Effector CD4-positive, alpha-beta T cell (primary cell): ENCODE measurements at places on chromosomes 3 and 15.

DNA sequence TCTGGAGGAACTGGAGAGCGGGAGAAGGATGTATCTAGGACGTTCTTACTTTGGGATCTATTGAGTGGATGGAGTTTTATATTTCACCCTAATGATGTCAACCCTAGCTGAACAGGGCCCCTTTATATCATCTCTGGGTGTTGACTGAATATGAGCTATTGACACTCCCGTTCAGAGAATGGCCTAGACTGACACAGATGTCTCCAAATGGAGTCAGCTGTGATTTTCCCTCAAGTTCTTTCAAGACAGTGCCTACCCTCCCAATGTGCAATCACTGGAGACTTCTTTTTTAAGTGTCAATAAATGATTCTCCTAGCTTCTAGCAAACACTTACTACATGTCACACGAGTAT lies 63.8 kb downstream of the FRMD4B start:
- DNase-seq: no peak

GRCh38 chr3:28950614-28951013 lies 330.3 kb upstream of the RBMS3 start:
- no peak for DNase-seq

GRCh38 chr15:36401586-36401966 lies 177.8 kb upstream of the CDIN1 start:
- no peak for DNase-seq

- DNase-seq: no peak
Observed at GRCh38 chr3:100027321-100027720, 87.0 kb downstream of the FILIP1L start.

DNA sequence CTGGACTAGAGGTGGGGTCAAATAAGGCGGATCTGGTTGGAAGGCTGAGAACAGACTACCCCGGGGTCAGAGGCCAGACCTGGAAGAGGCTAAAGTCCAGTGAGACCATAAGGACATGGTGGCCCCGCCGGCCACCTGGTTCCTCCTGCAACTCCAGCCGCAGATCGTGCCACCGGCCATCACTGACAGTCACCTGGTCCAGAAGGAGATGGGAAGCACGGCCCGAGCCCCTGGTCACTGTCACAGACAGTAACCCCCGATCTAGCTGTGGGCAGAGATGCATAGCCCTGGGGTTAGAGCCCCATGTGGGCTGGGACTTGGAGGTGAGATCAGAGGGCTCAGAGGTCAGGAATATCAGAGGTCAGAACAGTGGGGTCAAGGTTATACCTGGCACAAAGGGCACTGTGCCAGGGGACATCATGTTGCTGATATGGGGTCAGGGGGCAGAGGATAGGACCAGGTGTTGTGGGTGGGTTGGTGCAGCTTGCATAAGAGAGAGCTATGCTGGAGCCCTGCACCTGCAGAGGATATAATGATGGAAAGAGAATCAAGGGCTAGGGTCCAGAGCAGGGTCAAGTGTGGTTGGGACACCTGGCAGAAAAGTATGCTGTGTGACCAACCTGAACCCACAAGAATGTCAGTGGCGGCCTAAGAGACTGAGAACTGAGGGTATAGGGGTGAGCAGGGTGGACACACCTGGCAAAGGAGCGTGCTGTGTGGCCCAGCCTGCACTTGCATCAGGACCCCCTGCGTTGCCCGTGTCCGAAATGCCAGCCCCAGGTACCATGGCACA lies 9.6 kb downstream of the CELSR3 start:
- DNase-seq: no peak

DNA sequence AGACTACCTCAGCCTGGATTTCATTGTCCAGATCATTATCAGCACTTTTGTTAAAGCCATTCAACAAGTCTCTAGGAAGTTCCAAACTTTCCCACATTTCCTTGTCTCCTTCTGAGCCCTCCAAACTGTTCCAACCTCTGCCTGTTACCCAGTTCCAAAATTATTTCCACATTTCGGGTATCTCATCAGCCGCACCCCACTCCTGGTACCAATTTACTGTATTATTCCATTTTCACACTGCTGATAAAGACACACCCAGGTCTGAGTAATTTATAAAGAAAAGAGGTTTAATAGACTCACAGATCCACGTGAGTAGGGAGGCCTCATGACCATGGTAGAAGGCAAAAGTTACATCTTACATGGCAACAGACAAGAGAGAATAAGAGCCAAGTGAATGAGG lies 1198.3 kb upstream of the ALCAM start:
- DNase-seq: no peak

DNA sequence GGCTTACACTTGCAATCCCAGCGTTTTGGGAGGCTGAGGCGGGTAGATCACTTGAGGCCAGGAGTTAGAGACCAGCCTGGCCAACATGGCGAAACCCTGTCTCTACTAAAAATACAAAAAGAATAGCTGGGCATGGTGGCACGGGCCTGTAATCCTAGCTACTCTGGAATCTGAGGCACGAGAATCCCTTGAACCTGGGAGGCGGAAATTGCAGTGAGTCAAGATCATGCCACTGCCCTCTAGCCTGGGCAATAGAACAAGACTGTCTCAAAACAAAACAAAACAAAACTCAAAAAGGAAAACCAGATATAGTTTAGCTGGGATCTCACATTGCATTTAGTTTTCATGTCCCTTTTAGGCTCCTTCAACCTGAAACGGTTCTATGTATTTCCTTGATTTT lies 2.9 kb upstream of the USP50 start:
- no peak for DNase-seq

- no peak for DNase-seq
Observed at GRCh38 chr3:25784971-25785370, 1.7 kb upstream of the NGLY1 start.

GRCh38 chr3:119120480-119120879 lies 25.5 kb upstream of the TEX55 start:
- no peak for DNase-seq

DNA sequence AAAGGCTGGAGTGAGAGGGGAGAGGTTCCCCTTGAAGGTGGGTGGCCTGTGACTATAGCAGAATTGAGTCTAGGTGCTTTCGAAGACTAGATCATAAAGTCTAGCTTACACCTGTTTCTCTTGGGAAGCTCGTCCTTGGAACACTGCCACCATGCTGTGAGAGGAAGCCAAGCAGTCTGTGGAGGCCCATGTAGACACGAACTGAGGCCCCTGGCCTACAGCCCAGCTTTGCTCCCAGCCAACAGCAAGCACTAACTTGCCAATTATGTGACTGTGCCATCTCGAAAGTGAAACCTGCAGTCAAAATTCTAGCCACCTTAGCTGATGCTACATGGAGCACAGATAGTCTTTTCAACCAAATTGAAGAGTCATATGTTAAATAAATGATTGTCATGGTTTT lies 190.5 kb upstream of the NECTIN3 start:
- DNase-seq: no peak

DNA sequence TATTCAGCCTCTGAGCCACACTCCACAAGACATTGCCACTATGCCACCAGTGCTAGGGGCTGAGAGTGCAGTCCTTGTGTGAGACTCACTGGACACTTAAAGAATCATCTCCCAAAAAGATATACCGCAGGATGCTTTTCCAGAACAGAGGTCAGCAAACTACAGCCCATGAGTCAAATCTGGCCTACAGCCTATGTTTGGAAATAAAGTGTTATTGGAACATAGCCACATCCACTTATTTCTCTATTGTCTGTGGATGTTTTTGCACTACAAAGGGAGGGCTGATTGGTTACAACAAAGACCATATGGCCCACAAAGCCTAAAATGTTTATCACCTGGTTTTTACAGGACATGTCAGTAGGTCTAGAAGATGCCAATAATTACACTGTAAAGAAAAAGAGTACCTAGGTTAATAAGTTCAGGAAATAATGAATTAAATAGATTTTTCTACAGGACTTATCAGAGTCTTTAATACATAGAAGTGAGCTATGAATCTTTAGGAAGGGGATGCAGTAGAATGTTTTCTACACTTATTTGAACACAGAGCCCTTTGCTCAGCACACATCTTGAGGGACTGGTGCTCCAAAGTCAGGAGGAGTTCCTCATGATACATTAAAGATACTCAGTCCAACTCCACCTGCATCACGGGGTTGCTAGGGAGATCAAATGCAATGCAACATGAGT lies 26.3 kb downstream of the SRGAP3 start:
- no peak for DNase-seq

DNA sequence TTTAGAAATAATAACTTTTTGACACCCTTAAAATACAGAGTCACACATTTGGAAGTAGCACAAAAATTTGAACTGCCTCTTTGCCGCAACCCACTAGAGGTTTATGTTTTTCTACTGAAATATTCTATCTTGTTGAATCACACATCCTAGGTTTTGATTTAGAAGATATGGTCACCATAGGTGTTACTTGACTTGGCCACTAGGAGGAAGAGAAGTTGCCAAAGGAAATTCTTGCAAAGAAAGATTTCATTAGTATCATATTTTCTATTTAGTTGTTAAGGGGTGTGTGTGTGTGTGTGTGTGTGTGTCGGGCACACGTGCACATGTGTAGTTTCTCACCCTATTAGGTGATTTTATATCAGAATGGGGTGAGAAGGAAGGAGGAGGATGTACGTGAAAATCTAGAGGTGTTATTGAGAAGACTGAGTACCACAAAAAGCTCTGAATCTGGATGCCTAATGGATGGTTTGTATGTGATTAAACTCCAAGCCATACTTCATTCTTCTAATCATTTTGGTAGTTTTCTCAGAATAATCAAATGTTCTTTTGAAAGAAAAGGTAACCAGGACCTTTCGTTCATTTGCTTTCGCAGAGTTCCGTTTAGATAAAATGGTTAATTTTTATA lies 31.5 kb downstream of the ZFAND6 start:
- DNase-seq: no peak

GRCh38 chr15:65936282-65936681 lies 67.0 kb downstream of the RAB11A start:
- DNase-seq: no peak

DNA sequence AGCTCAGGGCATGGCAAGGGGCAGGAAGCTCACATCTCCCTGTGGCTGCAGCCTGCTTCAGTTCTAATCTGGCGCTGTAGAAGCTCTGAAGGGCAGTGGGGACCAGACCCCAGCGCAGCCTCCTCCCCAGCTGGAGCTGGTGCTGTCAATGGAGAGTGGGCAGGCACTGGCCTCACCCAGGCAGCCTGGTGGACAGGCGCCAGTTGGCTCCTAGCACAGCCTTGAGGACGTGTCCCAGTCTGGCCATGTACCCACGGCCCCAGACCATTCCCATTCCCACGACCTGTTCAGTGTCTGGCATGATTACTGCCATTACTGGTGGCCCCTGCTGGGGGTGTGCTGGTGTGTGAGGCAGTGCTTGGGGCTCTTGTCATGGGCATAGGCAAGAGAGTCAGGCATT lies 16.3 kb downstream of the TYRO3 start:
- DNase-seq: no peak

GRCh38 chr3:152291649-152292066 lies 22.9 kb downstream of the MBNL1 start:
- DNase-seq: no peak

GRCh38 chr15:62228604-62229003 lies 63.5 kb upstream of the C2CD4B start:
- DNase-seq: no peak

GRCh38 chr15:40538976-40539375 lies 25.9 kb downstream of the CCDC32 start:
- no peak for DNase-seq
